ENCODE measurements at places on chromosomes 7 and 10.

DNA sequence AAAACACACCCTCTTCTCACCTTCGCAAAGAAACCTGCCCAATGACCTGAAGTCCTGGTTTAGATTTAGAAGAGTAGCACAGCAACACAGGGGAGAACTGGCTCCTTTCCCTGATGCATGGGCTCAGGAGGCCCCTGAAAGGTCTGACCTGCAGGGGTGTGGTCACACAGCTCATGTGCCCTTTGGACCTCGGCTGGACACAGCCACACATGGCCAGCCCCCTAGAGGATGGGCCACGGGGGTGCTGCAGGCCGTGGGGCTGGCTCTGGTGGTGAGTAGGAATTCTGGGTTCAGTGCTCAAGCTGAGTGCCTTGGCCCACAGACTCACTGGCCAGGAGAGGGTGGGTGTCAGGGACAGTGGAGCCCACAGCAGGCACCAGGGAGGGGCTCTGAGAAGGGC, 118.5 kb upstream of the ADCY1 start:
- no peak for DNase-seq

DNA sequence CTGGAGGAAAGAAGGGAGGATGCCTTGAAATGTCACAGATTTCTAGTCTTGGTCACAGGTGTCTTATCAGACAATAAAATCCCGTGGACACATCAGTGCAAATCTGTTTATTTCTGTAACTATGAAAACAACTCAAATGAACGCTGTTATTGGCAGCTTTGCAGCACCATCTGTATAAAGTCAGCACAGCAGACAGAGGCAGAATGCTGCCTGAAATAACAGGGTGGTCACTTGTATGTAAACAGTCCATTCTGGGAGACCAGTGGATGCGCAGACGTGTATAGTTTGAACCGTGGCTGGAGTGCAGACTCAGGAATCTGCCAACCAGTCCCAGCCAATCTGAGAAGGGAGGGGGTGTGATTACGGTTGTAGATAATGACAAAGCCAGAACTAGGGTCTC, 54.8 kb downstream of the SEC23IP start:
- DNase-seq, result no peak

- DNase-seq, result no peak
These were observed 278.8 kb downstream of the RPS24 start for GRCh38 chr10:78312197-78313047.

- no peak for DNase-seq
These were observed 5.2 kb downstream of the ANKRD1 start for GRCh38 chr10:90915766-90916075.

DNA sequence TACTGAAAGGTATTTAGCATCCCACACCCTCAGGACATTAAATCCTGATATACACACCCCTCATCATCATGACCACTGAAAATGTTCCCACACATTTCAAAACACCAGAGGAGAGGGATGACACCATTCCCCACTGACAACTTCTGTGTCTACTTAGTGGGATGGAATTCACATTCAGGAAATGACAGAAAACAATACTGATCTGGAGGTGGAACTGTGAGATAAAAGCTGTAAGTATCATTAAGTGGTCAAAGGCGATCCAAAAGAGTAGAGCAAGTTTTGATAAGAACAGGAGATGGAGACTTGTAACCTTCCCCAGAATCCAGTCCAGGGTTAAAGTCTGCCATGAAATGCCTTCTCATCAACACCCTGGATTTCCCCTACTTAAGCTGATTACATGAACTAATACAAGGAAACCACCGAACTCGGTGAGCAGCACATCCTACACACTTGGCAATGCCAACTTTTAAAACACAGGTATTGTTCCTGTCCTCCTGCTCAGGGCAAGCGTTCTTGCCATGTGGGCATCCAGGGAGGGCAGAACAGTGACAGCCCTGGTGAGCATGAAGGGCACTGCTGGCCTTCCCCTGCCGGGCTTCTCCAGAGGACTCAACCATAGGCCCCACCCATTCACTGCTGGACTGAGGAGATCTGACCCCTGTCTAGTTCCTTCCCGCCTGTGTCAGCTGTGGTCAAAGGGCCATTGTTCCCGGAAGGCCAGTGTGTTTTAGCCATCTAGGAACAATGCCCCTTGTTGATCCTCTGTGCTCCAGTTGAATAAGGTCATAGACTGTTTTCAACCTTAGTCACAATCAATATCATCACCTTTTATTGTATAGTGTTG, 85.0 kb downstream of the SGMS1 start:
- DNase-seq, result no peak

DNA sequence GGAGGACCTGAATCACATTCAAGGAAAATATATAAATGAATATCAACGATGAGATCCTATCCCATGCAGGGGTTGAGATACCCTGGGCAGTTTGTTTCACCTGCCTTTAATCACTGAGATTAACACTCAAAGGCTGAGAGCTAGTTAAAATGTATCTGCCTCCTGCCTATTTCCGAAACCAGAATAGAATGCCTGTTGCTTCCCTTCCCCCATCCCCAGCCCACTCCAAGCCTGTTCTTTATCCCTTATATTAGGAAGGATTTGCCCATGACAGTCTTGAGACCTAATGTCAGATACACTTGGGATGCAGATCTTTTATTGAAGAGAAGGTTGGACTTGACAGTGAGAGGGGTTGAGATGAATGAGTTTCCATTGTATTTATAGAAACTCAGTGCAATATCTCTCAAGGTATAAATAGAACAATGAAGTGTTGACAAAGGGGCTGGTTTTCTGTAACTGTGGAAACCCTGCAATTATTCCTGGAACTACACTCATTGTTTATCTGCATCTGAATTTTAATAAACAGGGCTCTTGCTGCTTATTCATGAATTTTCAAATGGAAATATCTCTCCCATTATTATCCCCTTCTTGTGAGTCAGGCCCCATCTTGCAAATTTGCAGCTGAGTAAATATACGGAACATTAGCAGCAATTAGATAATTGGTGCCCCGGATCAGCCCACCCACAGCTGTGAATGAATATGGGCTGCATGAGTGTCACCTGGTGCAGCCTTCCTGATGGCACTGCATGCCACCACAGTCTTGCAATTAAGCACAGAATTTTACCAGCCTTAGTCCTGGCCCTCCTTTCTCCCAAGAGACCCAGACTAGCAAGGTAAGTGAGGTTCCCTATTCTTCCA, 66.7 kb downstream of the SORCS3 start:
- no peak for DNase-seq

GRCh38 chr7:460374-461116, 59.1 kb downstream of the PDGFA start:
- no peak for DNase-seq

DNA sequence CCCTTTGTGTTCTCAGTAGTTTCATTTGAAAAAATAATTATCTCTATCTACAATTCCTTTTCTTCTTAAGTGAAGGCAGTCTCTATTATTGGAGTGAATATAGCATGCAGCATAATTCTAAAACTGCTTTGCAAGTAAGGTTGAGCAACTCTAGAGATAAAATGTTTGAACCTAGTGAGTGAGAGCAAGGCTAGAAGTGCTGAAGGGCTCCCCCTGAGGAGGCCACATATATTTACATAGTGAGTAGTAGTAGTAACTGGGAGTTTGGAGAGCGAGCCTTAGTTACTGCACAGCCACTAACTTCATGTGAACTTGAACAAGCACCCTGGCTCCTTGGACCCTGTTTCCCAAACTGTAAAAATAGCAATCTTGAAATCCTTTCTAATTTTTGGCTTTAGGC, 141.5 kb upstream of the DKK1 start:
- no peak for DNase-seq

DNA sequence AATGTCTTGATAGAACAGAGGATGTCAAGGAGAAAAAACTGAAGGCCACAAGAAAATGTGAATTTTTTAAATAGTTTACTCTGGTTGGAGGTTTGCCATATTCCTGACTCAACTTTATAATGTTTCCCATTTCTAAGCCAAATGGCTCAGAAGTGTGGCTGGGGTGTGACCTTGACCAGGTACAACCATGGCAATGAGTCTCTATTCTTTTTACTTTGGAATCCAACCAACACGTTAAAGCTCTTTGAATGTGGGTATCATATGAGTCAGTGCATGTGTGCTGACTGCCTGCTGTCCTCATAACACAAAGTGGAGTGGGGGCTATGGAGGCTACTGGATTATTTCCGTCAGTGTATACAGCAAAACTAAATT, 33.5 kb upstream of the DLD start:
- peak; percentile 27 for DNase-seq

- no peak for DNase-seq
These were observed 361.5 kb downstream of the FRMD4A start for GRCh38 chr10:13969118-13969791.

GRCh38 chr7:95608359-95609173, 12.2 kb upstream of the PDK4 start:
- peak; percentile 19 for DNase-seq

GRCh38 chr7:106314875-106315274, 30.1 kb upstream of the NAMPT start:
- DNase-seq, result no peak

DNA sequence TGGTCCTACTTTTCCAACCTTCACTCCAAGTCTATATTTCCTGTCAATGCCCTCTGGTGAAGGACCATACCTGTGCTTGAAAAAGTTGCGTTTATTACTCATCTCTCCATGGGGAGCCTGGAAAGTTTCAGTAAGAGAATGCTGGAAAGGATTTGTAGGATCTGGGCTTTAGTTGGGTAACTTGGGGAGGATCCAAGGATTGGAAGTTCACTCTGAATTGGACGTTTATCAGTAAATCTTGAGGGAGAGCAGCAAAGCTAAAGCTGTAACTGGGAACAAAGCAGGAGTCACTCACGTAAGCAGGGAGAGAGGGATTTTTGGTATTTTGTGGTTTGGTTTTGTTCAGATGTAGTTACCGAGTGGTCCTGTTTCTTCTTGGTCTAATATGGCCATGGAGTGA, 51.4 kb upstream of the NPVF start:
- DNase-seq, result no peak

GRCh38 chr7:94923412-94923811, 16.0 kb downstream of the PPP1R9A start:
- DNase-seq, result no peak

- no peak for DNase-seq
These were observed 133.7 kb upstream of the TNS3 start for GRCh38 chr7:47715631-47716068.

DNA sequence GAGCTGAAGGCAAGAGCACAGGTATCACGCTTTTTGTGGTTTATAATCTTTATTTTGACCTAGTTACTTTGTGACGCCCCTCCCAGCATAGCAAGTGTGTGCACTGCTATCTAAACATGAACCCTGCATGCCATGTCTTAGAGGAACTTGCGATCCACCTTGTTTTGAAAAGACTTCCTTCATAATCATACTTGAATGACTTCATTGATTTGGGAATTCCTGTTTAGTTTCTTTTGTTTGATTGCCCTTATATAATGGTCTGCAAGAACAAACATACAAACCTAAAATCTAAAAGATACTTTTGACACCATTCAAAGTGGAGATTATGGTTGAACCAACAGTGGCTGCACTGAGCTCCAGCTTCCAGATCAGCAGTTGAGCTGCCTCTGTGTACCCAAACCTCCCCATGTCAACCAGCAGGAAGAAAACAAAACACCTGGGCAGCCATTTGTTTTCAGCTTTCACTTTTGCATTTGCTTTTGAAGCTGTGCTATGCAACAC, 132.6 kb downstream of the CELF2 start:
- no peak for DNase-seq

DNA sequence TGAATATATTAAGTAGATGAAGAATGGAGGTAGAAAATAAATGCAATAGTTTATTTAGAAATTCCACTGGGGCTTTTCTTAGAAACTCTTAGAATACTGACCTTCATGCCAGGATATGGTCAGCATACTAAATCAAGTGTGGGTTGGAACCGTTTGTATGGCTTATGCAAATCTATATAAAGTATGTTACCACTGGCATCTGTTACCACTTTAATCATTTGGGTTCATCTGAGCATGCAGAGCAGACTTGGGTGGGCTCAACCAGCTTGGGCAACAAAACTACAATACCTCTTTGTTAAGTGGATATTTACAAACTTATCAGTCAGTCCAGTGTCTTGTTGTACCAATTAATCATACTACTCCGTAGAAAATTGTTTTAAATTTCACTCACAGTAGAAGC, 125.8 kb downstream of the CRPPA start:
- DNase-seq, result no peak

DNA sequence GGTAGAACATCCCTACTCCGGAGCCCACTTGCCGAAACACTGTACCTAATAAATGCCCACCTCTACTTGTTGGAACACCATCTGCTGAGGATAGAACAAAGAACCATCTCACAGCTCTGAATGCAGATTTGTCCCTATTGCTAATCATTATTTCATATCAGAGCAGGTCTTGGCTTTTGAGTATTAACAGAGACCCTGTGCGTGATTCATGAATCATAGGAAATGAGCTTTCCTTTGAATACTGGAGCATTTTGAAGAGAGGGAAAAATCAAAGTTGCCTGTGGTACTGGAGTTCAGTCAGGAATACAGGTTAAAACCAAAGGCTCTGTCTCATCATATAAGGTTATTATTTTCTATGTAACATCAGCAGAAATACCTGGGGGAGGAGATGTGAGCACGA, 1132.3 kb downstream of the XPNPEP1 start:
- DNase-seq, result no peak

- DNase-seq, result no peak
These were observed 112.0 kb downstream of the TRRAP start for GRCh38 chr7:98990356-98990755.

- DNase-seq, result no peak
These were observed 428.4 kb downstream of the ARL4A start for GRCh38 chr7:13115855-13116254.

- DNase-seq, result peak; percentile 78
These were observed 252.7 kb upstream of the FERD3L start for GRCh38 chr7:19397911-19398310.

DNA sequence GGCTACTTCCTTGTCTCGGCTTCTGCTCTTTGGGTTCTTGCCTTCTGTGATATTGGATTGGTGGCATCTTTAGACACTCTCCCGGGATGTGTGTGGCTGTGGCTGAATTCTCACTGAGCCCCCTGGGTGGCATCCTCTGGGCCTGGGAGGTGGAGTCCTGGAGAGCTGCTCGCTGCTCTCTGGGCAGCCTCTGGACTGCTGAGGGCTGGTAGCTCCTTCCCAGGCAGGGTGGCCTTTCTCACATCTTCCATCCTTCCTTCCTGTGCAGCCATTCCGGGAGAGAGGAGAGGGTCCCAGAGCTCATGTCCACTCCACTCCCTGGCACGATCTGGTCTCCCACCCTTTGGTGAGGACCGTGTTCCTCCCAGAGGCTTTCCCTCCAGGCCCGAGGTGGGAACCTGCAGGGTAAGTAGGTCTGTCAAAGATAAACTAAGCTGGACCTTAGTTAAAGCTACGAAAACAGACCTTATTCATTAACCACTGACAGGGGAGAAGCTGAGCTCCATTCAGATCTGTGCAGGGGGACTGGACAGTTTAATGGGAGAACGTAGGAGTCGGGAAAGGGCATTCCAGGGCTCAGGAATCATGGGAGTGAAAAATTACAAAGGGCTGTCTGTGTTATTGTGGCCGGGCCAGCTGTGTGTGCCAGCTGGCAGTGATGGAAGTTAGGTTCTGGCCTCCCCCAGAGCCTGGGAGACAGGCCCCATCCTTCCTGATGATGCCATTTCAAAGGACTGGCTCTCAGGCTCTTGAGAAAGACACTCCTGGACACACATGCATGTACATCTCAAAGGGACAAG, 8.7 kb downstream of the ATP6V0E2 start:
- DNase-seq, result no peak

GRCh38 chr10:73717556-73717955, 19.6 kb upstream of the AGAP5 start:
- no peak for DNase-seq

- DNase-seq, result no peak
These were observed 68.0 kb downstream of the CTTNBP2 start for GRCh38 chr7:117805241-117805640.

Measured in HS-27A (cell line).